ENCODE measurements at places on chromosomes 4 and X.

DNA sequence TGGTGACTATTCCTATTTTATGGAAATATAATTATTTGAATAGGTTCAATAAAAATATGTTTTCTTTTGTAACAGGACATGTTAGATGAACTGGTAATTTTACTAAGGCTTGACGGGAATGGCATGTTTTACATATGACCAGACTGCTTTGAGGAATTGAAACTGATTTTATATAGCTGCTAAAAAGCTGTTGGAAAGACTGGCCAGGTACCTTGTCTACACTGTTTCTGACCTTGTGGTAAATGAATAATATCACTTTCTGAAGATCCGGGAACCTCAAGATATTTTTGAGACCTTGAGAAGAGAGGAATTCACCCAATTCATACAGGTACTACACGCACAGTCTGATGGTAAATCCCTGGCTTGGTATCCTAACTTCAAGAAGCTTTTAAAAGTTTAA is 42.1 kb upstream of the USP46 start:
- no peak for DNase-seq

GRCh38 chr4:965766-966134 is 7.6 kb downstream of the DGKQ start:
- DNase-seq, result no peak

- no peak for DNase-seq
Measured at GRCh38 chrX:109783701-109784079, 50.6 kb upstream of the ACSL4 start.

DNA sequence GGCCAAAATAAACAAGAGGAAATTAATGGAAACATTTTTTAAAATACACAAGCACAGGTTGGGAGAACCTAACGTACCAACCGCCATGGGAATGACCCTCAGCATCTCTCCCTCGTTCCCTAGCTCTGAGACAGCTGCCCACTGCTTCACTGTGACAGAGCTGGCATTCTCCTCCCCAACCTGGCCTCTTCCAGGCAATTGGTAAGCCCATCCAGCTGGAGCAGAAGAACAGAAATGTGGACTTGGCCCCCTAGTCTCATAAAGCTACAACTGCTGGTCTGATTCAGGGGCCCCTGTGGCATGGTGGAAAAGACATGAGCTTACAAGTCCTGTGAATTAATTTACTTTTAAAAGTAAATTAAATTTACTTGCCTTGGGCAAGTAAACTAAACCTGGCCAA is 245.1 kb downstream of the PTTG2 start:
- DNase-seq, result no peak

GRCh38 chr4:5133933-5134594 is 82.8 kb downstream of the STK32B start:
- no peak for DNase-seq

DNA sequence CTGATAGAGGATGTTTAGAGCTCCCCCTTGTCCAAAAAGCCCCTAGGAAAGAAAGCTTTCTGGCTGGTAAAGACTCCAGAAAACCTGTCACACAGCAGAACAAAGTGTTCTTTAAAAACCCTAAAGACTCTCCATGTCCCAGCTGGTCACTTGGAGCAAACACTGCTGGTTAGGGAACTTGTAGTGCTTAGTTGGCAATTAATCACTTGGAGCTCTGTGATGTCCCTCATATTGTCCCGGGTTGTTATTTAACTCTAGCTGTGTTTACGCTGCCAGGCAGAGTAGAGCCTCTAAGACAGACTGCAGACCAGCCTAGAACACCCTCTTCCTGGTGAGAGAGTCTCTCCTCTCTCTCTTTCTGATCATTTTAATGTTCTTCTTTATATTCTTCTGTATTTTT is 267.3 kb downstream of the BCOR start:
- no peak for DNase-seq

DNA sequence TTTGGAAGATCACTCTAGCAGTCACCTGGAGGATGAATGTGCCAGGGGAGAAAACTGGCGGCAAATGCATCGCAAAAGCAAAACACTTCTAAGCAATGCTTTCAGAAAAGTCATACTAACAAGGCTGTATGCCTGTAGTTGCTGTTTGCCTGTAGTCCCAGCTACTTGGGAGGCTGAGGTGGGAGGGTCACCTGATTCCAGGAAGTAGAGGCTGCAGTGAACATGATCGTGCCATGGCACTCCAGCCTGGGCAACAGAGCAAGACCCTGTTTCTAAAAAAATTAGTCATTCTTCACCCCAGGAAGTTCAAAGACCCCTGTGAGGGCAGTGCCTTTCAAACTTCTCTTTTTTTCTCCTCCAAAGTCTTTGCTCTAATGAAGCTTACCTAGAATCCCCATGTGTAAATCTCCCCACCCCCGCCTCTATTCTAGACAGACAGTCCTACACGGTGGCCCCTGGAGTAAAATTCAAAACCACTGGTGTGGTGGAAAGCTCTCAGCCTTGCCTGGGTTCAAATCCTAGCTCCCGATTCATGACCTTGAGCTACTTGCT is 5.5 kb downstream of the SOWAHD start:
- no peak for DNase-seq

DNA sequence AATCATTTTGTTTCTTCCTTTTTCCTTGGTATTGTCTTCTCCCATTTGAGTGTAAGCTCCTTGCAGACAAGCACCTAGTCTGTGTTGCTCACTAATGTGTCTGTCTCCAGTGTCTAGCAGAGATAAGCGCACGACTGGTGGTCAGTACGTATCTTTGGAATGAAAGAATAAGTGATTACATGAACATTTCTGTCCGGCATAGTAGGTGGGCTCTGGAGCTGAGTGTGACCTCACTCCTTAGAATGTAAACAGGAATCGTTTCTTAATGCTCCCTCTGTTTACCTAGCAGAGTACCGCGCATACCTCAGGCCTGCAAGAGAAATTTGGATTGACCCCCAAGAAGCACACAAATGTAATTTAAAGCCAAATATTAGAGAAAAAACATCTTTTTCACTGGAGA is 235.4 kb downstream of the MAML3 start:
- DNase-seq, result no peak

GRCh38 chr4:126957987-126958386 is 674.8 kb upstream of the INTU start:
- no peak for DNase-seq

All from memory B cell (primary cell).